ENCODE measurements at places on chromosomes 1 and 21.

DNA sequence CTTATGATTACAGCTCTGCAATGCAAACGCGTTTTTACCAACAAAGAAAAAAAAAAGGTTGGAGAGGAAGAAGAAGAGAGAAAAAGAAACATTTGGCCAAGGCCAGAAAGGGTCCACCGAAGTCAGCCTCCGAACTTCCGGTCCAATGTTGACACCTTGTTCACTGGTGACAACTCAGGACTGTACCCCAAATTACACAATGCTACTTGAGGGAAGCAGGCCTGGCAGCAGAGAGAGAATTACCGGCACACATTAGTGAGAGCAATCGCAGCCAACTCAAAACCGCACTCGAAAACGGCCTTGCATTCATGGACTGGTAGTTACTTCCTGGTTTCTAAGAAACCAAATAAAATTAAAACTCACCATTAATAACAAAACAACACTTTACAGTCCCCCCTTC, 652.5 kb downstream of the KIF26B start:
- DNase-seq = no peak

GRCh38 chr1:69263921-69264391, 303.8 kb upstream of the LRRC7 start:
- DNase-seq = peak; percentile 34

DNA sequence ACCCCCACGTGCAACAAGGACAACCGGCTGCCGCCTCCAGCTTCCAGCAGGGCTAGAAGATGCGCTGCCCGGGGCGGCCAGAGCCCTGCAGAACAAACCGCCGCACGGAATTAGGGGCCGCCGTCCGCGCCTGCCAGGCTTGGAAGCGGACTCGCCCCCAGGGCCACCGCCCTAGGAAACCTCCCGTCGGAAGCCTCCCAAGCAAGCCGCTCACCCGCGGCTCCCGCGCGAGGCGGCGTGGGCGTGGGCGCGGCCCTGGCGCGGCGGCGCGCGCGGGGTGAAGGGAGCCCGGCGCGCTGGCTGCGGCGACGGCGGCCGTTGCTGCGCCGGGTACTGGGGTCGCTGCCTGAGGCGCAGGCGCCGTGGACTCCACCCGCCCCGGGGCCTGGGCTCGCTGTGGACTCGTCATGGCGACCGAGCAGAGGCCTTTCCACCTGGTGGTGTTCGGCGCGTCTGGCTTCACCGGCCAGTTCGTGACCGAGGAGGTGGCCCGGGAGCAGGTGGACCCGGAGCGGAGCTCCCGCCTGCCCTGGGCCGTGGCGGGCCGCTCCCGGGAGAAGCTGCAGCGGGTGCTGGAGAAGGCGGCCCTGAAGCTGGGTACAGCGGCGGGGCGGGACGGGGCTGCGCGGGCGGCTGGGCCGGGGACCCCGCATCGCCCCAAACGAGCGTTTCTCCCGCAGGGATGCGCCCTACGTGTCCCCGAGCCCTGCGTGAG, at the start of gene SCCPDH:
Gene SCCPDH, plus strand, starts transcription at position 394 of the 715 bp plus-strand sequence. Its CDS starts 14 bp downstream, at position 408.
- DNase-seq = peak; percentile 70

GRCh38 chr1:1883092-1883873, 7.6 kb downstream of the GNB1 start:
- no peak for DNase-seq

DNA sequence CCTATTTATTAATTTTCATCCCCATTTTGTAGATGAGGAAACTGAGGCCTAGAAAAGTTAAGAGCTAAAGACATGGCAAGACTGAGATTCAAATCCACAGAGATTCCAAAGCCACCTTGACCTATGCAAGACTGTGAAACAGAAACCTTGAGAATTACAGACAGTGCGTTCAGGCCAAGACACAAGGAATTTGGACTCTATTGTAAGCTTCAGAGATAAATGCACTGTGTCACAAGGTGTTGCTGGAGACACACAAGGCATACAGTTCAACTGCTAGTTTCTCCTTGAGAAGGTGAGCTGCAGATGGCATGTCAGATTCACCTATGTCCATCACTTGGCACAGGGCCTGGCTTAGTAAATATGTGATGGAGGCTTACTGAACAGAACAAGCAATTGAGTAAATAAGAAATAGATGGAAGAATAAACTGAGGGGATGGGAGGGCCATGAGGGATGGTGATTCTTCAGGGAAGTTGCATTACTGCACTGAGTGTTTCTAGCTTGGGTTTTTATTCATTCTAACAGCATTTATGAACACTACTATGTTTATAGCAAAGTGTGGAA, 215.0 kb downstream of the DAB1 start:
- no peak for DNase-seq

Data from heart right ventricle (tissue), 16 donors.